ENCODE measurements at places on chromosomes 2 and 18.

- no peak for DNase-seq
These were observed 122.8 kb upstream of the RMDN2 start for GRCh38 chr2:37802211-37802752.

- DNase-seq: no peak
These were observed 49.8 kb downstream of the SLC66A2 start for GRCh38 chr18:79901665-79902064.

- DNase-seq: no peak
These were observed 149.8 kb upstream of the ITGA4 start for GRCh38 chr2:181307203-181307991.

- DNase-seq: no peak
These were observed 59.8 kb downstream of the DNMT3A start for GRCh38 chr2:25281941-25282340.

DNA sequence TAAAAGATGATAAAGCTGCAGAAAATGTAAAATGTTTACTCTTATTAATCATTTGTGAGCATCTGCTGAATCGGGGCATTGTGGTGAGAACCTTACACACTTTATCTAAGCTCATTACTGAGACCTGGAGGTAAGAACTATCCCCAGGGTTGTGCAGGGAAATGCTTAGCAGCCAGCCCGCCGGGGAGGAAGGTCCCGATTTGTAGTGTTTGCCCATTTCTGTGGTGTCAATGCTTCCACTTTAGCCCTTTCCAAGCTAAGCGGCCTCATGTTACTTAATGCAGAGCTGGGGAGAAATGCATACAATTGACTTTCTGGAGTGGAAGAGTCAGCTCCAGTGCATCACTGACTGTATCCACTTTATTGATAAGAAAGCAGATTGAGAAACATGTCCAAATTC lies 20.8 kb upstream of the KCNK3 start:
- DNase-seq: no peak

GRCh38 chr2:216428618-216429350 lies 16.5 kb downstream of the SMARCAL1 start:
- no peak for DNase-seq

GRCh38 chr2:100992262-100992661 lies 9.8 kb upstream of the RPL31 start:
- no peak for DNase-seq

- no peak for DNase-seq
These were observed 43.2 kb downstream of the ANKMY1 start for GRCh38 chr2:240514631-240515030.

DNA sequence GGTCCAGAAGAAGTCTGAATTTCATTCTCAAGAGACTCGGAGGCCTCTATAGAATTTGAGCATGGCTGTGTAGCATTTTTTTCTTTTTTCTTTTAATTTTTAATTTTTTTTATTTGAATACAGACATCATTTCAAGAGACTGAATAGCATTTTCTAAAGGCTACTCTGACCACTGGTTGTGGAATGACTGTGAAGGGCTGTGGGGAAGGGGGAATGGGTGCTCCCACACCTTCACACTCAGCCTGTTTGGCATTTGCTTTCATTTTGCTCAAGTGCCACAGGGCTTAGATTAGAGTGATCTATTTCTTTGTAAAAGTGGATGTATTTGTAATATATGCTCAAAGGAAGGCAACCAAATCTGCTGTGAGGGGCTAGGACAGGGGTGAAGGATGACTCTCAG lies 142.0 kb upstream of the SPOPL start:
- DNase-seq: no peak

All from kidney glomerular epithelial cell (primary cell).